Sciatic nerve (tissue), 2 donors: ENCODE measurements at places on chromosomes 6 and 20. TPM values are rescaled to one million over a fixed set of nuclear protein-coding genes. Genes with fewer than 3 reads are reported as not detected.

DNA sequence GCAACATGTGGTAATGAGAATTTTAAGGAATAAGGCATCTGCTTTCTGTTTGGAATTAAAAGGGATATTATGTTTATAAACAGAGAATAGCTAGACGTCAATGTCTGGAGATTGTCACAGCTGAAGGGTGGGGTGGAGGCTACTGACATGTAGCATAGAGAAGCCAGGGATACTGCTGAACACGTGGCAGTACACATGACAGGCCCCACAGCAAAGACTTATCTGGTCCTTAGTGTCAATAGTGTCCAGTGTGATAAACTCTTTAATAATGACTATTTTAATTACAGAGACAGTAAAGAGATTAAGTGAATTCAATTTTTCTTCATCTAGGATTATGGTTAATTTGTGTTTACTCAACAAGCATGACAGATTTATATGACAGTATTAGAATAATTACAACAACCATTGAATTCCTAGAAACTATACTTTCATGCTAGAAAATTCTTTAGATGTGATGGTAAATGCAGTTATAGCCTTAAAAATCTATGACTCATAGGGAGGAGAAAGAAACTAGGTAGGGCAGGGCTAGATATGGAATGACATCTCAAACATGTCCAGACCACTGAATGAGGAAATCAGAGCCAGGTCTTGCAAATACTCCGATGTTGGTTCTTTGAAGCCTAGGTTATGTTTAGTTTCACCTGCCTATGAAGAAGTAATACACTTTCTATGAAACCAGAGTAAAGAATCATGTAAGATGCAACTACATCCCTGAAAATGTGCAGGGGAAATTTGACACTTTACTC is 399.5 kb downstream of the PHF3 start:
- no peak for DNase-seq

- DNase-seq: no peak
These were observed 115.3 kb downstream of the SYNDIG1 start for GRCh38 chr20:24584538-24585356.

GRCh38 chr6:2215342-2215741 is 30.1 kb downstream of the GMDS start:
- no peak for DNase-seq

- no peak for DNase-seq
These were observed 27.1 kb downstream of the HSF2 start for GRCh38 chr6:122426597-122426996.

DNA sequence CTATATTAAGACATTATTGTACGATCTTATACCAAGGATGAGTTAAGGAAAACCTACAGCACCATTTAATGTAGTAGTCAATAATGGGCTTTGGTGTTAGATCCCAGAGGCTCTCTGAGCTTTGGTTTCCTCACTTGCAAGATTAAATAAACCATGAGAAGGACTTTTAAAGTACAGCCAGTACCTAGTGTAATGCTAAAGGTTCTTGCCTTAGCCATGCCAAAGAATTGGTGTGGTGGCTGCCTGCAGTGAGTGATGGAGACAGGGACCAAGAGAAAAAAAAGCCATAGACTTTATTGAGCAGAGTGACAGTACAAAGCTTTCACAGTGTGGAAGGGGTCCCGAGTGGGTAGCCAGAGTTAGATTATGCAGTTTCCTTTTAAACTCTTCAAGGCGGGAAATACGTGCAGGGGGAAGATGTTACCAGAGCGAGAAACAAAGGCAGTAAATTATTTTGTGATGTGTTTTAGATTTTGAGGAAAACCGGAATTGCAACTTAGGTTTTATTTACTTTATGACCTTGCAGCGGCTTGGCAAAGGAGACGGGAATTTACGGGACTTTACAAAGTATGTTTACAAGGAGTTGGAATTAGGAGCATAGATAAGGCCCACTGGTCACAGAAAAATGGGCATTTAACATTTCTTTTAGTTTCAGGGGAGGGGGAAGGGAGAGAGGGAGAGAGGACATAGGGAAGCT is 100.4 kb downstream of the MYO6 start:
- no peak for DNase-seq

- no peak for DNase-seq
These were observed 102.6 kb downstream of the CD109 start for GRCh38 chr6:73798592-73798991.

- DNase-seq: no peak
These were observed 91.9 kb downstream of the LMBRD1 start for GRCh38 chr6:69704916-69705315.

- no peak for DNase-seq
These were observed 7.1 kb downstream of the PLTP start for GRCh38 chr20:45904583-45905504.

DNA sequence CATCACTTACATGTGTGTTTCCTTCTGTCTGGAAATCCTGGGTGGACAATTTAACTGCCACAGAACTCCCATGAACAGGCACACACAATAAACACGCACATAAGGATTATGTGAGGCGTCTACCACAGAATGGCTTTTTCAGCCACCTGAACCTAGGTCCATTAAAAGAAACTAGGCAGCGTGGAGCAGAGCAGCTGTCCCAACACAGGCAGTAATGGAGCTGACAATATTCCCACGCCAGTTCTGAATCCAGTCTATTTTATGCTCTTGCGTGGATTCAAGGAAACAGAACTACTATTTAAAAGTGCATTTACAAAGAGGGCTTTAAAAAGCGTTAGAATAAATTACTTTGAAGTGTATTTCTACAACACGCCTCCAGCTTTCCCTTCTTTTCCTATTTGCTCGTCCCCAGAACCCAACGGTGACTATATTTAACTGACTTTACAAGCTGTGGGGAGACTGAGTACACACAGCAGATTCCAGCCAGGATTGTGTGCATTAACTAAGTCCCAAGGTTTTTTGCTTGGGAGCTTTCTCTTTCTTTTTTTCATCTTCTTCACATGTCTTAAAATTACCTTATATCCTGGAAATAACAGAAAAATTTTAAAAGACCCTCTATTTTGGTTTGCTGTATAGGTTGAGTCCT is 95.9 kb downstream of the GMDS start:
- no peak for DNase-seq

GRCh38 chr20:7702141-7702540 is 238.1 kb downstream of the HAO1 start:
- no peak for DNase-seq

GRCh38 chr6:144482142-144482541 is 197.0 kb downstream of the UTRN start:
- peak; percentile 86 for DNase-seq

Gene TCP11
- not detected for total RNA-seq

Gene SLC17A2
- not detected for total RNA-seq

Gene ARMC2
- 17.2 TPM for total RNA-seq

Gene SPATA25
- 2.8 TPM for total RNA-seq

Gene NOTCH4
- total RNA-seq: 71.8 TPM
